ENCODE measurements at places on chromosomes 1 and 21. TPM values are rescaled to one million over a fixed set of nuclear protein-coding genes. Genes with fewer than 3 reads are reported as not detected.

Gene ATP1A4
- 0.61 TPM for total RNA-seq

Gene SEC16B
- 0.56 TPM for total RNA-seq

Gene TMEM200B
- total RNA-seq: 11.0 TPM

Gene DNASE2B
- total RNA-seq: not detected

Gene RPL22
- total RNA-seq: 545 TPM

Gene FAM177B
- total RNA-seq: not detected

Gene AMY1C
- not detected for total RNA-seq

Gene IL22RA1
- total RNA-seq: 0.21 TPM

Gene UMODL1
- total RNA-seq: not detected

Gene COL11A1
- total RNA-seq: 28.3 TPM

Gene CAPN8
- total RNA-seq: not detected

Gene CLIC6
- total RNA-seq: 1.3 TPM

Gene PHGDH
- total RNA-seq: 674 TPM

Gene PRRC2C
- 274 TPM for total RNA-seq

Gene LCA5L
- 0.57 TPM for total RNA-seq

Gene UBQLN4
- 39.8 TPM for total RNA-seq

Gene PCAT6
- 6.4 TPM for total RNA-seq

Gene RAB42
- 13.6 TPM for total RNA-seq

Gene FMO1
- total RNA-seq: not detected

Gene CLDN17
- total RNA-seq: not detected

Gene C1QB
- total RNA-seq: not detected

Gene E2F2
- total RNA-seq: 6.1 TPM

Gene CFHR3
- 0.52 TPM for total RNA-seq

Gene CGN
- total RNA-seq: 52.7 TPM

Gene ASH1L
- 22.4 TPM for total RNA-seq

Gene ZNF593OS
- total RNA-seq: not detected

Gene AADACL3
- total RNA-seq: 2.3 TPM

Gene PTGER3
- 1.2 TPM for total RNA-seq

Gene ATF3
- 21.5 TPM for total RNA-seq
